Stimulated activated CD4-positive, alpha-beta T cell treated with anti-CD3 and anti-CD28 coated beads, Interleukin-15, amount 100 ng/mL, for 48 hours (primary cell): ENCODE measurements at places on chromosomes 2 and 18.

DNA sequence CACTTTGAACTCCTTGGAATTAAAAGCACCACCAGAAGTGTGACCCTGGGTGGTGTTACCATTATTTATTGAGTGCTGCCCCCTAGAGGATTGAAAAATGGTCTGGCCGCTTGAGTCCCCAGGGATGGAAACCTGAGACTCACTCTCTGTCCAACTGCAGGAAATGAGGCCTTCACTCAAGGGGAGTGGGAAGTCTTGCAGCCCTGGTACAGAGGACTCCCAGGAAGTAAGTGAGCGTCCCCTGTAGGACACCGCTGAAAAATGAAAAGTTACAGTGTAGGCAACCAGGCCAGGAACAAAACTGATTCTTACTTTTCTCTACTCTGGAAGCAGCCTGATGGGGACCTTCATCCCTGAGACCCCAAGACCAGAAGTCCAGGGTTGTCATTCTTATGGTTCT lies 2.2 kb upstream of the NRP2 start:
- DNase-seq, result no peak

DNA sequence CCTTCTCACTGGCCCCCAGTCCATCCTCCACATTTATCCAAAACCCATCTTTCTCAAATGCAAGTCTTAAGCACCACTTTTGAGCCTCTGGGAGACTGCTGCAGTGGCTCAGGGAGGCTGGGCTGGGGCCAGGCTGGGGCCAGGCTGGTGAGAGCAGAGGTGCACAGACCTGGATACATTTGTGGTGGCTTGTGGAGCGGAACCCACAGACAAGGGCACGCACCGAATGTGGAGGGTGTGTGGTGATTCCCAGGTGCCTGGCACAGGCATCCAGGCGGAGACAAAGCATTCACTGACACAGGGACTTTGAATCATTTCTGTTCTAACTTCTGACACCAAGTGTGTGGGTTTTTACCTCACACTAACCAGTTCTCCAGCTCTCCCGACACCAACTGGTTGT lies 42.2 kb upstream of the MGAT4A start:
- no peak for DNase-seq

DNA sequence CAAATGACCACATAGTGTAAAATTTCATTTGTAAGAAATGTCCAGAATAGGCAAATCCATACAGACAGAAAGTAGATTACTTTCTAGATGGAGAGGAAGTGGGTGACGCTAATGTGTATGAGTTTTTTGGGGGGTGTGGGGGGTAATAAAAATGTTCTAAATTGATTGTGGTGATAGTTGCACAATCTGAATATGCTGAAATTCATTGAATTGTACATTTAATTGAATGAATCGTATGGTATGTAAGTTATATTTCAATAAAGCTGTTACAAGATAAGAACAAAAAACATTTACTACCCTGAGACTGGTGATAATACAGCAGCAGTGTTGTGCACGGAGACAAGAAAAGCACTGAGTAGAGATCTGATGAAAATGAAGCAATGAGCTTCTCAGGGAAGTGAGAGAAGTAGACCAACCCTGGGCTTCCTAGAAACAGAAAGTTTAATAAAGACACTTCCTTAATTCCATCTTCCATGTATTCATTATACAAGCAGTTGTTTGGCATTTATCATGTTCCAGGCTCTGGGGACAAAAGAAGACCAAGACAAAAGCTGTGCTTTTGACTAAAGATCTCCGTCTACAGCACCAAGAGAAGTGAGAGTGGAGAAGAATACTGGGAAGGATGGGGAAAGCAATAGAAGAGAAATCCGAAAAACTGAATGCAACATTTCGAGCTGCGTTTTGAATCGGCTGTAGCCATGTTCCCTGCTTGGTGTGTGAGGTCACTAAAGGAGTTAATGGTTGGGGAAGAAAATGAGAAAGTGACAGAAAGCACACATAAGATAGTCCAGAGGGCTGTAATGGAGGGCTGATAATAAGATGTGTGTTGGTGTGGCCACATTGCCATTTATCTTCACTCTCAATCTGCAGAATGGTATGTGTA lies 1.8 kb upstream of the PDE11A start:
- DNase-seq, result no peak

DNA sequence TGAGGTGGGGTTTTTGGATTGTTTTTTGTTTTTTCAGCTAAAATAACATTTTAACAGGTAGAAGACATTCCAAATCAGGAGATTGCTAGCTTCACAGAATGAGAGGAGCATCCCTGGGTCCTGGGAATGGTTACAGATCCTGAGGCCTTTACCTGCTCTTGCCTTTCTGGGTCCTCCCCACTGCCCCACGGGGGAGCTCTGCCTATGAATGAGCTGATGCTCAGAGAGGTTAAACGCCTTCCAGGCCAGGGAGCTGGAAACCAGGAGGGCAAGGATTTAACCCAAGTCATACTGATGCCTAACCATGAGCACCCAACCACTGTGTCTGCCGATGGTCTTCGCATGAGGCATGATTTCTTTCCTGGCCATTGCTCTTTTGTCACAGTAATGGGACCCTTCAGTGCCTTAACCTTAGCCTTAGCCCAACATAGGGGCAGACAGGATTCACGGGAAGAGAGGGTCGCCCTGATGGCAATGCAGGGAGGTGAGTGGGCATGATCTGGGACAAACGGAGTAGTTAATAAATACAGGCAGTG lies 16.1 kb downstream of the MOCOS start:
- no peak for DNase-seq

GRCh38 chr2:10132996-10133647 lies 10.6 kb downstream of the RRM2 start:
- no peak for DNase-seq

- DNase-seq, result no peak
Observed at GRCh38 chr2:185388226-185388625, 350.4 kb upstream of the FSIP2 start.

- no peak for DNase-seq
Observed at GRCh38 chr2:6183226-6183625, 491.0 kb downstream of the SOX11 start.

DNA sequence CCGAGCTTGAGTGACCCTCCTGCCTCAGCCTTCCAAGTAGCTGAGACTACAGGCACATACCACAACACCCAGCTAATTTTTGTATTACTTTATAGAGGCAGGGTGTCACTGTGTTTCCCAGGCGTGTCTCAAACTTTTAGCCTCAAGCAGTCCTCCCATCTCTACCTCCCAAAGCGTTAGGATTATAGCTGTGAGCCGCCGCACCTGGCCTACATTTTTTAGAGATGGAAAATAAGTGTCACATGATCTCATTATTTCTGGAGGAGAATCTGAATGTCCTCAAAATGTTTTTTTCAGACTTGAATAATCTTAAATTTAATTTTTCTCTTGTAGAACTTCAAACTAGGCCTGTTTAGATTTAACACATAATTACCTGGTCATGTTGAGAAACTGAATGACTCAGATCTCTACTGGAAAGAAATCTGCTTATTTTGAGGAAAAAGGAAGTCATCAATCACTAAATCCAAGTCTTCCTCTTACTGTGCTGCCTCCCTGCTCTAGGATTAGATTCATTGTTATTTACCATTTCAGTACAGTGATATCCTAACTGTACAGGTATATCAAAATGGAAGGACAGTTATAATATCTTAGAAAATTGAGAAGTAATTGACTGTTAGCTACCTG lies 92.4 kb downstream of the COX7A2L start:
- DNase-seq, result no peak

GRCh38 chr2:45190481-45190942 lies 181.3 kb upstream of the SIX2 start:
- DNase-seq, result no peak

DNA sequence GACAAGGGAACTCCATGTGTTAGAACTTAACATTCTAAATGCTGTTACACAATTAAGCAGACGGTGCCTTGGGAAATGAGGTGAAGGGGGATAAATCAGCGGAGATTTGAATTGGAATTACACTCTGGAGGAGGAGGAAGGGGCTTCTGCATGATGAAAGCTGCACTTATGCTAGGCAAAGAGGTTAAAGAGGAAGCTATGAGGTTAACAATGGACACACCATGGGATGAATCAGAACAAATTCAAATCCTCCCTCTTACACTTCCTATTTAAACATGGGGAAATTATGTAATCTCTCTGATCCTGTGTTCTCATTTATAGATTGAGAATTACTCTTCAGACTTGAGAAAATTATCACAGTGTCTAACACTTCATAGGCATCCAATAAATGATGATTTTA lies 121.5 kb upstream of the SIX2 start:
- no peak for DNase-seq

- DNase-seq, result no peak
Observed at GRCh38 chr2:190103144-190103543, 40.6 kb upstream of the MSTN start.

DNA sequence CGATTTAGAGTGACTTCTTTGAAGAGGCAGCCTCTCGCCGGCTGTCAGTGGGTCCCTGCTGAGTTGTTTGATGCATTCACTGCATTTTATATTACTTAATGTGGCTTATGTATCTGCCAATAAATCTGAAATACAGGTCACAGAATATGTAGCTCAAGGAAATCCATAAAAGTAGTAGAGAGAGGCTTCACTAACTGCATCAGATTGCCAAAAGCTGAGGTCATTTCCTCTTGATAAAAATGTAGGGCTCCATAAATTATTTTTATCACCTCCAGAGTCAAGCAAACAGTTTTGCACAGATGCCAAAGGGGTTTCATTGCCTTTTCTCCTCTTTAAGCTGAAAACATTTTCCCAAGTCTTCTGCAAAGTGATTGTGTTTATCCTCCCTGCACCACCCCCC lies 36.5 kb upstream of the CCDC93 start:
- DNase-seq, result no peak

DNA sequence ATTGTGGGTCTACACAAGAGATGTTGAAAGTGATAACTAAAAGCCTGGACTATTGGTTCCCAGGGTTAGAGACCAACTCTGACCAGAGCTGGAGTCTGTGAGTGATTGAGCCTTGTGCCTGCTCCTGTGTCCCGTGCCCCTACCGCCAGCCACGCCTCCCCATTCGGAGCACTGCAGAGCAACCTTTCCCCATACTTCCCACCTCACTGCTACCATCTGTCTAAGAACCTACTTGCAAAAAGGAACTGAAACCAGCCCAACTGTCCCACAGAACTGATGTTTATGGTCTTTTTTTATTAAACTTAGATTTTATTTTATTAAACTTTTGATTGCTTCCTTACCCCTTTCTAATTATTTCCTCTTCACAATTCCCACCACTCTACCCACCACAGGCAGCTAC lies 300.3 kb upstream of the MGAT5 start:
- DNase-seq, result no peak

GRCh38 chr2:235506291-235506996 lies 12.6 kb downstream of the AGAP1 start:
- DNase-seq, result no peak

- no peak for DNase-seq
Observed at GRCh38 chr2:193348055-193348454, 1153.3 kb upstream of the TMEFF2 start.

GRCh38 chr2:236618370-236618769 lies 48.7 kb downstream of the ACKR3 start:
- no peak for DNase-seq

GRCh38 chr2:195898505-195899191 lies 170.0 kb downstream of the DNAH7 start:
- no peak for DNase-seq

- no peak for DNase-seq
Observed at GRCh38 chr18:40883271-40883670, 1071.8 kb upstream of the PIK3C3 start.

DNA sequence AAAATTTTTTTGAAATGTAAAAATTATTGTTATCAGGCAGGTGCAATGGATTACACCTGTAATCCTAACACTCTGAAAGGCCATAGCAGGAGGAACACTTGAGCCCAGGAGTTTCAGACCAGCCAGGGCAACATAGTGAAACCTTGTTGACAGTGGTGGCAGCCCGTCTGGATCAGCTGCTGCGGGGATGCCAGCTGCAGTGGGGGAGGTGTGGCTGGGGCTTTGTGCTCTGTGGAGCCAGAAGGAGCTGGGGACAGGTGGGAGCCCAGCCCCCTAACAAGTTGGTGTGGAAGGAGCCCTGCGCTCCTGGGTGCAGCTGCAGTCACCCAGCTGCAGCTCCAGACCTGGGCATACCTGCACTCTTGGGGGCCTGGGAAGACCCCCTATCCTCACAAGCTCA lies 182.4 kb upstream of the MC4R start:
- DNase-seq, result no peak

DNA sequence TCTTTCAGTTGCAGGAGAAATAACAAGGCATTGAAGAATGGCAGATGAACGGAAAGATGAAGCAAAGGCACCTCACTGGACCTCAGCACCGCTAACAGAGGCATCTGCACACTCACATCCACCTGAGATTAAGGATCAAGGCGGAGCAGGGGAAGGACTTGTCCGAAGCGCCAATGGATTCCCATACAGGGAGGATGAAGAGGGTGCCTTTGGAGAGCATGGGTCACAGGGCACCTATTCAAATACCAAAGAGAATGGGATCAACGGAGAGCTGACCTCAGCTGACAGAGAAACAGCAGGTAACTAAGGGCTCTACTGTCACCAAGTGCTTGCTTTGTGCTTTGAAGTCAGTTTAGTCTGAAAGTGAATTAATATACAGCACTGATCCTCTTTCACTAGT lies 118.5 kb upstream of the UNC80 start:
- no peak for DNase-seq

DNA sequence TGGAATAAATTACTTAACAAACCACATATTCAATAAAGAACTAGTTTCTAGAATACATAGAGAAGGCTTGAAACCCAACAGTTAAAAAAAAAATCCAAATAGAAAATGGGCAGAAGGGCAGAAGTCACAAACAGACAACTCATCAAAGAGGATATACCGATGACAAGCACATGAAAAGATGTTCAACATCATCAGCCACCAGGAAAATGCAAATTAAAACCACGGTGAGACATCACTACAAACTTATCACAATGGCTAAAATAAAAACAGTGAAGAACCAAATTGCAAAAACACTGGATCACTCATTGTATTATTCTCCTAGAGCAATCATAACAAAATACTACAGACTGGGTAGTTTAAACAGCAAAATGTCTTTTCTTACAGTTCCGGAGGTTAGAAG lies 14.5 kb downstream of the SESTD1 start:
- DNase-seq, result no peak

DNA sequence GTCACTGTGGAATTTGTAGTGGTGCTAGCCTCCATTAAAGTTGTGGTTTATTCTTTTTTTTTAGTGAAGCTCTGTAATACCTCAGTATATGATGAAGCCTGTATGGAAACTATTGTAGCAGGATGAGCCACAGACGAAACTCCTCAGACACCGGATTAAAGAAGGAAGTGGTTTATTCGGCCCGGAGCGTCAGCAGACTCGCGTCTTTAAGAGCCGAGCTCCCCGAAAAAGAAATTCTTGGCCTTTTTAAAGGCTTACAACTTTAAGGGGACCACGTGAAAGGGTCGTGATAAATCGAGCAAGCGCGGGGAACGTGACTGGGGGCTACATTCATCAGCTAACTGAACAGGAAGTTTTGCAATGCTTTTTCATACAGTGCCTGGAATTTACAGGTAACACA lies 8.1 kb upstream of the CCL20 start:
- no peak for DNase-seq

DNA sequence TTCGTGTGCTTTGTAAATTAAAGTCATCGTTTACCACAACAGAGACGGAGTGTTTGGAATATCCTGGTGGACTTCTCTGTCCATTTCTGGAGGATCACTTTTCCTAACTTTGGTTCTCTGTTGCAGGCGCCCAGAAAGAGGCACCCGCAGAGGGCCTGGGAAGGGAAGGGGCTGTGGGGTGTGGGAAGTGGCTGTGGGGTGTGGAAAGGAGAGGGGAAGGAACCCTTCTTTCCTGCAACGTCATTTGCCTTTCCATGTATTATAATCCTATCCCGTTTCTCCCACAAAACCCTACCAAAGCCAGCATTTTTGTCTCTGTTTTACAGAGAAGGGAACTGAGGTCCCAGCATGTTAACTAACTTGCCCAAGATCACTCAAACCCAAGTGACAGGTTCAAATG lies 210.0 kb downstream of the KLHL29 start:
- no peak for DNase-seq

- DNase-seq, result no peak
Observed at GRCh38 chr2:63044362-63045327, 6.0 kb upstream of the OTX1 start.
